ENCODE measurements at places on chromosomes 7 and 10.

DNA sequence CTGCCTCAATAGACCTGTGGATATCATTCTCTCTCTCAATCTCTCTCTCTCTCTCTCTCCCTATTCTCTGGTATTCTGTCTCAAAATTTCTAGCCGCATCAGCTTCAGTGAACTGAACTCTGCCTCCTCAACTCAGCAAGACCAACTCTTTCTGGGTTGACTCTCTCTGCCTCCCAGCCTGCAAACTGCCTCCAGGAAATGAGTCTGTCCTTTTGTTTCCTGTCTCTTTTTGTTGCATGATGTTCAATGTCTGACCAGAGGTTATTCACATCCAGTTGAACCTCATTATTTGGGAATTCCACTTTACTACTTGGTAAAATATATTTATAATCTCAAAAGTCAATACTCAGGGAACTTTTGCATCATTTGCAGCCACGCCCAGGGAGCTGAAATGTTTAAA lies 682.7 kb upstream of the FZD8 start:
- DNase-seq, result no peak

DNA sequence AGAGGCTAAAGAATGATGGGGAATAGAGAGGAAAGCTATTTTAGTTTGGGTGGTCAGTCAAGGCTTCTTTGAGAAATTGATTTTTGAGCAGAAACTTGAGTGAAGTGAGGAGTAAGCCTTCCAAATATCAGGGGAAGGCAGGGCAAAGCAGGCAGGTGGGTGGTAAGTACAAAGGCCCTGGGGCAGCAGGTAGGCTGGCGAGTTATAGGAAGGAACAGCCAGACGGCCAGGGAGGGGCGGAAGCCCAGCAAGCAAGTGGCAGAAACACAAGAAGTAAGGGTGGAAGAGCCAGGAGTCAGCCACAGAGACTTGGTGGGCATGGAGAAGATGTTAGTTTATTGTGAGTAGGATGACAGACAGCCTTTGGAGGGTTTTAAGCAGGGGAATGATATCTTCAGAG lies 34.9 kb downstream of the VWA2 start:
- DNase-seq, result no peak

DNA sequence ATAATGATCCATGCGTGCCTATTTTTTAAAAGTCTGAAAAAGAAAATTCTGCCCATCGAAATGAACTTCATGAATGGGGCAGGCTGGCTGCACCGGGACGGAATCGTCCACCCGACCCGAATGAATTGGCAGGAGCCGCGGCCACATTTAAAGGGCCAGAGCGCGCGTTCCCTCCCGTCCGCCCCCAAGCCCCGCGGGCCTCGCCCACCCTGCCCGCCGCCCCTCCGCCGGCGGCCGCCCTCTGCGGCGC lies 319 bp upstream of the GATA3 start:
- no peak for DNase-seq

DNA sequence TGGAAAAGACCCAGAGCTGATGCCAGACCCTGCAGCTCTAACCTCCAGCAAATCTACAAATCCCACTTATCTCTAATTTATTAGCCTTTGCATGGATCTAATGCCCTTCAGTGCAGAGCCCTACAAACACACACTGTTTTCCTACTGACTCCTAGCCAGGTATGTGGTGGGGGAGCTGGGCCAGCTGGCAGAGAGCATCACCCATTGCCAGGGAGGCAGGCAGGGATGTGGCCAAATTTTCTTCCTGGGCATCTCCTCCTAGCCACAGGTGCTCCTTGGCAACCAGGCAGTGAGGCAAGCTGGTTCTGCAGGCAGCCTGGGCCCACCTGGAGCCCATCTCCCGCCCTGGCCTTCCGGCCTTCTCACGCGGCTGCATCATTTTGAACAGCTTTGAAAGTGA lies 55.9 kb upstream of the EMX2 start:
- no peak for DNase-seq

GRCh38 chr10:102780527-102780808 lies 36.7 kb downstream of the WBP1L start:
- no peak for DNase-seq

DNA sequence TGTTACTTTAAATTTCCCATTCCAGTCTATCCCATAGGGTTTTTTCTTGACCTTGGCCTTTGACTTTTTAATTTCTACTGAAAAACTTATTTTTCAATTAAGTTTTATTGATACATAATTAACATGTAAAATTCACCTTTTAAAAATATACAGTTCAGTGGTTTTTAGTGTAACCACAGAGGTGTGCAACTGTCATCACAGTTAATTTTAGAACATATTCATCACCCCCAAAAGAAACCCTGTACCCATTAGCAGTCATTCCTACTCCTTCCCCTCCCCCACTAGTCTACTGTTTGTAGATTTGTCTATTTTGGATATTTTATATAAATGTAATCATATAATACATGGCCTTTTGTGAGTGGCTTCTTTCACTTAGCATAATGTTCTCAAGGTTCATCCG lies 96.5 kb upstream of the GJD4 start:
- no peak for DNase-seq

DNA sequence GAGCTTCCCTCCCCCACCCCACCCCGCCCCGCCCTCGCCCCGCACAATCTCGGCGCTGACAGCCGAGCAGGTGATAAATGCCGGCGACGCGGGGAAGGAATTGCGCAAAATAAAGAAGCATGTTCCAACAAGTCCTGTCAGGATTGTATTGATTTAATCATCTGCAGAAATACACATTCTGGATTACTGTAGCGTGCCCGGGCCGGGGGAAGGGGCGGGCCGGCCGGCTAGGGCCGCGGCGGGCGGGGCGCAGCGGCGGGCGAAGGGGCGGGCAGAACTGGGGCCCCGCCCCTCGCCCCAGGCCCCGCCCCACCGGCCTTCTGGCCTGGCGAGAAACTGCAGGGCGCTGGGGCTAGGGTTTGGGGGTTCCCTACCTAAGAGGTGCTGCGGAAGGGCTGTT lies 88.9 kb upstream of the PAX2 start:
- DNase-seq, result no peak

- no peak for DNase-seq
Measured at GRCh38 chr7:114934086-114934485, 12.2 kb downstream of the MDFIC start.

- DNase-seq, result no peak
Measured at GRCh38 chr7:158128572-158128971, 459.1 kb downstream of the PTPRN2 start.

DNA sequence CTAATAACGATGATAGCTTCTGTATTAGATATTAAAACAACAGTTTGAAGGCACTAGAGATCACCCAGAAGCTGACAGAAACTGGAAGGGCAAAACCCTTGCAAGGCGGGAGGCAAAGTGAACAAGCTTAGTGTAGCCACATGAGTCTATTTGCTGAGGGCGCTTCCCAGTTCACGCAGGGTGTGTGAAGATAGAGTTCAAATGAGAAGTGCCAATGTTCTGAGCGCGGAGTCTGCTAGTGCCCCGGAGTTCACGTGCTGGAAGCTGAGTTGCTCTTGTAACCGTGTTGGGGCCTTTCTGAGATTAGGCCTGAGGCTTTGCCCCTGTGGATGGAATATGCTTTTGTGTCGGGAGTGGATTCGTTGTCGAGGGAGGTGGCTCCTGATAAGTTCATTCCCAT lies 16.6 kb upstream of the GTPBP4 start:
- DNase-seq, result no peak

- no peak for DNase-seq
Measured at GRCh38 chr10:126496771-126497545, 108.7 kb upstream of the ADAM12 start.

GRCh38 chr10:97234400-97234799 lies 48.6 kb upstream of the SLIT1 start:
- DNase-seq, result no peak

- DNase-seq, result no peak
Measured at GRCh38 chr10:32205670-32206069, 141.3 kb downstream of the EPC1 start.

DNA sequence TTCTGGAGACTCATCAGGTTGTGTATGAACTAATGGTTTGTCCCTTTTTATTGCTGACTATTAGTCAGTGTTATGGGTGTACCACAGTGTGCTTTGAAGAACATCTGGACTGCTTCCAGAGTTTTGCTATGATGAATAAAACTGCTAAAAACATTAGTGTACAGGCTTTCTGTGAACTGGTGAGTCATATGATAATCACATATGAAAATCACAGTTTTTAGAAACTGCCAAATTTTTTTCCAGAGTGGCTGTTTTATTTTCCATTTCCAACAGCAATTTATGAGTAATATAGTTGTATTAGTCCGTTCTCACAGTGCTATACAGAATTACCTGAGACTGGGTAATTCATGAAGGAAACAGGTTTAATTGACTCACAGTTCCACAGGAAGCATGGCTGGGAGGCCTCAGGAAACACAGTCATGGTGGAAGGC lies 281.2 kb upstream of the VSTM2A start:
- no peak for DNase-seq

DNA sequence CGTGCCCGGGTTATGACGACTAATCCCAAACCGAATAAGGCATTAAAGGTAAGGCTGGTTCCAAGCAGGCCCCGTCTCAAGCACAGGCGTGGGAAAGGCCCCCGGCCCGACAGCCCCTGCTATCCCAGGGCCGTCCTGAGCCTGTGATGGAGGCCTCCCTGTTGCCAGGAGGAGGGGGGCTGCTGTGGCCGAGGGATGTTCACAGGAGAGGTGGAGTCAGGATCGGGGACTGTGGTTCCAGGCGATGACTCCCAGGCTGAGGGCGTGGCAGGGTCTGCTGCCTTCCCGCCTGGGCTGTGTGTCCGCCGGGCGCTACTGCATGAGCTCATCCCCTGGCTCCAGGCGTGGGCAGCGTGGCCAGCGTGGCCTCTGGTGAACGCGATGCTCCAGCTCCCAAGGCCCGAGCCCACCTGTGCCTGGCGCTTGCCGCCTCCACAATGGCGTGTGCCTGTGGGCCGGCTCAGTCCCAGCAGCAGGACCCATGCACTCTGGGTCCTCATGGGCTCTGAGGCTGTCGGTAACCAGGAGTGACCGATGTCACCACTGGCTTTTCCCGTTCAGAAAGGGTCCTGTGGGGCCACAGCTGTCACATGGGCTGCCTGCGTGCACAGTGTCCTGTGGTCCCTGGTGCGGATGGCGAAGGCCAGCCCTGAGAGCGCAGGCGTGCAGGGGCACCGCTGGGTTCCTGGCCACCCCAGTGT lies 8.8 kb downstream of the MAFK start:
- DNase-seq, result no peak

DNA sequence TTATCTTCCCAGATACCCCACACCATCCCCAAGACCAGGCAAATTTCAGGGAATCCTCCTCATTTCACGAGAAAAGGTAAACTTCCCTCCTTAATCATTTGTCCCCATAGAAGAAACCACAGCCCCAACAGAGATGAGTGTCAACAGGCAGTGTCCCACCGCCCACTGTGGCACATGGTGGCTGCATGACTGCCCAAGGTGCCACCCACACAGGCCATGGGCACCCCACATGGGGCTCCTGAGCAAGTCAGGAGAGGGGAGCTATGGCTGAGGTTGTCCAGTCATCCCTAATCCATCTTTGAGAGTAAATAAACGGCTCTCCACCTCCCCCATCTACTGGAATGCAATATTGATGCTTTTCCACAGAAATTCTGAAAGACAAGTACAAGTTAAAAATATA lies 44.1 kb downstream of the ANTXRL start:
- no peak for DNase-seq

GRCh38 chr7:137923380-137923779 lies 76.6 kb upstream of the DGKI start:
- DNase-seq, result no peak

DNA sequence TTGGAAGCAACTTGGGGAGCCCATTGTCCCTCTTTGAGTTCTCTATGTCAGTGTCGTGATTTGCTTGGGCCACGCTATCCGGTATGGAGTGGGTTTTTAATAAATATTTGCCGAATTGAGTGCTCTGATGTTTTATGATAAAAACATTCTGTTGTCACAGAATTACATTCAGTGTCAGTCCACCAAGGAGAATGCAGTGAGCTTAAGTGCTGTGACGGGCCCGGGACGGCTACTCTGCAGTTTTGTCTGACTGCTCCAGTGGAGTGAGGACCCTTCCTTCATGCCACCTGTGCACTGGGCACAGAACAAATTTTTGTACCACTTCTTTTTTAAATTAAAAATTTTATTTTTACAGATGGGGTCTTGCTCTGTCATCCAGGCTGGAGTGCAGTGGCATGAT lies 76.0 kb downstream of the CARD11 start:
- DNase-seq, result no peak

GRCh38 chr10:53580465-53580864 lies 807.9 kb upstream of the MBL2 start:
- DNase-seq, result no peak

DNA sequence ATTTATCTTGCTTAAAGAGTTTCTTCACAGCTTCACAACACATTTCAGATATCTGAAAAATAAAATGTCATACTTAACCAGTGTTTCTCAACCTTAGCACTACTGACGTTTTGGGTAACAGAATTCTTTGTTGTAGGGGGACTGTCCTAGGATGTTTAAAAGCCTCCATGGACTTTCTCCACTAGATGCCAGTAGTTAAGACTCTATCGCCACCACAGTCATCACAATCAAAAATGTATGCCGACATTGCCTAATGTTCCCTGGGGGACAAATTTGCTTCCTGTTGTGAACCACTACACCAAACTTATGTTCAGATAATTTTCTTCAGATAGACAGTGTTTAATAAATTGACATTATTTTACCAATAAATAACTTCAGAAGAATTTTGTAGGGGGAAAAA lies 13.4 kb downstream of the NOC3L start:
- DNase-seq, result no peak

GRCh38 chr10:124271676-124272075 lies 147.0 kb downstream of the OAT start:
- no peak for DNase-seq

GRCh38 chr7:27032839-27033238 lies 63.0 kb downstream of the HOXA1 start:
- no peak for DNase-seq

- no peak for DNase-seq
Measured at GRCh38 chr10:59970396-59971368, 64.3 kb upstream of the CCDC6 start.

- DNase-seq, result no peak
Measured at GRCh38 chr7:114988755-114989375, 67.0 kb downstream of the MDFIC start.

Measured in hindlimb muscle (tissue), 1 donor.